ENCODE measurements at places on chromosomes 13 and 19.

DNA sequence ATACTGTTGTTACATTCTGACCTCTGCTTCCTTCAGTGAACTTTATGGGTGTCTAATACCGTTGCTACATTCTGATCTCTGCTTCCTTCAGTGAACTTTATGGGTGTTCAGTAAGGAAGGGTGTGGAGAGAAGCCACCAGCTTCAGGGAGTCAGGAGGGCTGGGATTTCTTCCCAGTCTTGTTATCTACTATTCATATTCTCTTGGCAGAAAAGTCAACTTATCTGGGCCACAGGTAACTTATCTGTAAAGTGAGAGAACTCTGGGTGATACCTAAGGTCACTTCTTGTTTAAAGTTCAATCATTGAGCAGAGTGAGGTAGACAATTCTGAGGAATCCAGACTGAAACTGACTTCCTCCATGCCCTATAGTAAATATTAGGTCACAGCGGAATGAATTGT, 71.2 kb upstream of the STK24 start:
- DNase-seq: no peak

GRCh38 chr19:42066075-42066754, 3.8 kb downstream of the GRIK5 start:
- DNase-seq: peak; percentile 37

GRCh38 chr19:18920400-18920799, 885 bp downstream of the DDX49 start:
- DNase-seq: no peak

DNA sequence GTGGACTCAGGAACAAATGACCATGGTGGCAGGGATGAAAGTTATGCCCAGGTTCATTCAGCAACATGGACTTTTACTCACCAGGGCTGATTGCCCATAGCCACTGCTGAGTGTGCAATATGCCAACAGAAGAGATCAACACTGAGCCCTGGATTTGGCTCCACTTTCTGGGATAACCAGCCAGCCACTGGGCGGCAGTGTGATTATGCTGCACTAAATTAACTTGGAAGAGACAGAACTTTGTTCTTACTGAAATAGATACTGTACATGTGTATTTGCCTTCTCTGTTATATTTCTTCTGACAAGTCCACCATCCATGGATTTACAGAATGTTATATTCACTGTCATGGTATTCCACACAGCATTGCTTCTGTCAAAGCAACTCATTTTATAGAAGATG, 257.4 kb downstream of the TDRD3 start:
- DNase-seq: peak; percentile 22

DNA sequence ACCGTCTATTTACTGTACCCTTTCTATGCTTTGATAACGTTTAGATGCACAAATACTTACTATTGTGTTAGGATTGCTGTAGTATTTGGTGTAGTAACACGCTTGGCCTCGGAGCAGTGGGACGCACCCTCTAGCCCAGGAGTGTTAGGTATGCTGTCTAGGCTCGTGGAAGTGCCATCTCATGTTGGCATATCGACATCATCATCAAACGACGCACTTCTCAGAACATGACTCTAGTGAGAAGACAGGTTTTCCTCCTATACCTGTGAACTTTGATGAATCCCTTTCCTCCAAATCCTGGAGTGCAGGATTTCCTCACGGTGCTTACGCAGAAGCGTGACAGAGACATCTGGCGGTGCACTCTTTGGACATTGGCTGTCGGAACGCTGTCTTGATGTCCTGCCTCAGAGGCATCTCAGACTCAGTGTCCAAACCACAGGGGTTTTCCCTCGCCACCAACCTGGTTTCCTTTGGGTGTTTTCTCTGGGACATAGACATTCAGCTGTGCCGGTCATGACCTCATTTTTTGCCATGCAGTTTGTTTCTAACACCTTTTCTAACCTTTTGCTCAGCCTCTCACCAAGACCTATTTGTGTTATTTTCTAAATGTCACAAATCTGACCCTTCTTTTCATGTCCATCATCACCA, 6.3 kb downstream of the SNRNP70 start:
- DNase-seq: no peak

DNA sequence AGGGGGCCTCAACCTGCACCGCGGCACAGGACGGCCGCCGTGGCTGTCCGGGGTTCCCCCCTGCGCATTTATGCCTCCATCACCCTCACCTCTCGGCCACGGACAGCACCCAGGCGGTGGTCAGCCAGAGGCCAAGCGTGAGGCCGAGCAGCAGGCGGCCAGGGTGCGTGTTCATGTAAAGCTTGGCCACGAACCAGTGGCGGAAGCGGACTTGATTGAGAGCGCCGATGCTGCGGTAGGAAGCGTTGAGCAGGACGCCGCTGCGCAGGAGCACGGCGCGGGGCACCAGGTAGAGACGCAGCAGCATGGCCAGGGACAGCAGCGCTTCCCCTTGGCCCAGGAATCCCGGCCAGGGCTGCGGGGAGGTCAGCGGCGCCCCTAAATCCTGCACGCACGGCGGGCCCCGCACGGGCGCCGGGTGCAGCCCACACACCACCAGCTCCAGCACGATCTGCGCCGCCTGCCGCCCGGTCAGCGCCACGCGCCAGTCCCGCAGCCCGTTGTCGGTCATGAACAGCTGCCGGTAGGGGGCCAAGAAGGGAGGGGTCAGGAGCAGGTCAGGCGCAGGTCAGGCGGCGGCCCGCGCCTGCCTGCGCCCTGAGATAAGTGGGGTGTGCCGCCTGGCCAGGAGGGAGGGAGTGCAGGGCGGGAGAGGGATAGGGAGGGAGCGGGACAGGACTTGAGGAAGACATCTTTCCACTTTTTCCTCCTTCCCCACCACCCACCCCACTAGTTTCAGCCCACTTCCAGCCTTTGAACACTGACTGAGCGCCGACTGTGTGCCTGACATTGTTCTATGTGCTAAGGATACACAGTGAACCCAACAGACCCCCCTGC, 6.5 kb downstream of the KCNN4 start:
- DNase-seq: peak; percentile 74
